Epithelial cell of umbilical artery (primary cell): ENCODE measurements at places on chromosomes 6 and 20. TPM values are rescaled to one million over a fixed set of nuclear protein-coding genes. Genes with fewer than 3 reads are reported as not detected.

The JPH2 gene
- under 0.01 TPM in 1 of 2 replicates, not detected in the other for total RNA-seq

The TAB2 gene
- total RNA-seq: 14.9 and 16.7 TPM in 2 replicates

The ARMC12 gene
- total RNA-seq: 0.30 TPM in 1 of 2 replicates, not detected in the other

The DUSP15 gene
- not detected in 2 replicates for total RNA-seq

The TPX2 gene
- 45.8 and 58.2 TPM in 2 replicates for total RNA-seq
